T-cell (primary cell): ENCODE measurements at places on chromosomes 5 and 9. TPM values are rescaled to one million over a fixed set of nuclear protein-coding genes. Genes with fewer than 3 reads are reported as not detected.

The NTNG2 gene
- 7.8 TPM for total RNA-seq

GRCh38 chr5:140634103-140634502 lies 1.1 kb upstream of the CD14 start:
- H3K4me3 ChIP-seq: no peak overlapping the region
- no peaks in the 10 kb centered on the region for H3K4me1 ChIP-seq
- no peak overlapping the region for H3K27ac ChIP-seq
- DNase-seq: no peak

GRCh38 chr5:65555287-65555686 lies 7.7 kb downstream of the CENPK start:
- no peak overlapping the region for H3K27ac ChIP-seq
- H3K4me3 ChIP-seq: no peak overlapping the region
- DNase-seq: no peak
- H3K36me3 ChIP-seq: peaks cover 47% of the 10 kb centered on the region

DNA sequence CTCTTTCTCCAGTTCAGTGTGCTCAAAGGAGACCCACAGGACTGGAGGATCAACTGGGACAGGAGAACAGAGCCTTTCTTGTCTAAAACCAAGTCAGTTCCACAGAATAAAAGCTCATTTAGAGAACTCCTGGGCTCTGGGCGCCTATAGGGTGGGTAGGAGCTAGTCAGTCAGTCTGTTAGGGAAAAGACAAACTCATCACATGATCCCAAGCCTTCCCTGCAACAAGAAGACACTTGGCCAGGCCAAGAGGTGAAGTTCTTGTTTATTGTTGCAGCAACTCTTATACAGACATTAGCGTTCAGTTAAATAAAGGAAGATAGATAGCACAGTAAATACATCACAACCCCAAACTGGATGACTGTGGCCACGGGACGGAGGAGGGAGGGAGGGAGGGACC lies 102.3 kb downstream of the ENTREP1 start:
- H3K36me3 ChIP-seq: no peaks in the 10 kb centered on the region
- peaks cover 13% of the 10 kb centered on the region for H3K27me3 ChIP-seq
- H3K27ac ChIP-seq: no peak overlapping the region
- H3K4me3 ChIP-seq: no peak overlapping the region
- no peak for DNase-seq

GRCh38 chr5:22779499-22779898 lies 73.6 kb downstream of the CDH12 start:
- DNase-seq: no peak
- H3K4me1 ChIP-seq: no peaks in the 10 kb centered on the region
- no peak overlapping the region for H3K4me3 ChIP-seq
- H3K36me3 ChIP-seq: no peaks in the 10 kb centered on the region
- H3K27me3 ChIP-seq: no peaks in the 10 kb centered on the region

GRCh38 chr9:136723989-136724388 lies 11.6 kb downstream of the DIPK1B start:
- H3K27me3 ChIP-seq: peaks cover 2% of the 10 kb centered on the region
- peaks cover 32% of the 10 kb centered on the region for H3K36me3 ChIP-seq
- peaks cover 11% of the 10 kb centered on the region for H3K4me1 ChIP-seq
- DNase-seq: no peak
- H3K27ac ChIP-seq: no peak overlapping the region
- H3K4me3 ChIP-seq: no peak overlapping the region

DNA sequence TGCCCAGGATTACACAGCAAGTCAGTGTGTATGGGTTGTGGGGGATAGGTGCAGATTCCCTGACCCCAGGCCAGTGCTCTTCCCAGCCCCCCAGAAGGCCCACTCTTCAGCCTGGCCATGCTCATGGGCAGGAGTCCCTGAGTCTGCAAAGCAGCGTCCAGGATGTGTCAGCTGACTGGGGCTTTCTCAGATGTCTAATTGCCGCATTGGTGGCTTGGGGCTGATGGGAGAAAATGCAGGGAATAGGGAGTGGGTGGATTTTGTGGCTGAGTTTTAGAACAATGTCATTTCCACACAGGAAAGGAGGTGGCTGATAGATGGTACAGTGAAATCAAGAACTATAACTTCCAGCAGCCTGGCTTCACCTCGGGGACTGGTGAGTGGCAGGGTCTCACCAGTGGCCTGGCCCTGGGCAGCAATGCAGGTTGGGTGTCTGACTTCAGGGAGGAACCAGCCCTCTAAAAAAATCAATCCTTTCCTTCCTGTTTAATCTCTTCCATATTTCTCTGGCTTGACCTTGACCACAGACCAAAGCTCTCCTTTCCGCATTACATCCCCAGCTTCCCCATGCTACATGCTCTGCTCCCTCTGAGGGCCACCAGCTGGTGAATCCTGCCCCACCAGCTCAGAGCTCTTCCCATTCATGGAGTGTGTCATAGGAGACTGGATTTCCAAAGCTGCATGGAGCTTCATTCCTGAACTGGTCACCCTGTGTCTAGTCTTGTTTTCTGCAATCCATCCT lies 14.2 kb downstream of the GLIPR2 start:
- no peaks in the 10 kb centered on the region for H3K27me3 ChIP-seq
- H3K36me3 ChIP-seq: no peaks in the 10 kb centered on the region
- DNase-seq: no peak
- peak overlapping the region; percentile 56 for H3K4me3 ChIP-seq

DNA sequence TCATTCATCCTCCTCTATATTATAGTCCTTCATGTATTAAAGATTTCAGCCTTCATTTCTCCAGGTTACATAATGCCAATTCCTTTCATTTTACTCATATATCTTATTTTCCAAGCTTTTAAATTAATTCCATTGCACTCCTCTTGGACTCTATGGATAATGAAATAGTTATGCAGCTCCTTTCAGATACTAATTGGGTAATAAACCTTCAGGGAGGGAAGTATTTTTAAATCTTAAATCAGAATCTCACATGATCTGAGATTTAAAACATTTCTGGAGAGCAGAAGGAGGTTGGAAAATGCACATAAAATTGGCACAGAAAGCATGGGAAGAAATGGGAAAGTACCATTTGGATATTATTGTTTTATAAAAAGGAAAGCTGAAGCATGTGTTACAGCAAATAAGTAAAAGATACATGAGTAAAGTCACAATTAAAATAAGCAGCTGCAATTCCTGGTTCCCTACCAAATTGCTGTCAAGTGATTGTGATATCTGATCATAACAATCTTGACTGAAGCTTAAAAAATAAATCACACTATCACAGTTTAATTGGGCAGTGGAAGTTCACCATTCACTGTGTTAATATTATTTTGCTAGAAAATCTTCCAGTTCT lies 257.9 kb upstream of the NREP start:
- H3K4me1 ChIP-seq: no peaks in the 10 kb centered on the region
- H3K4me3 ChIP-seq: no peak overlapping the region
- no peak for DNase-seq
- H3K27ac ChIP-seq: no peak overlapping the region
- no peaks in the 10 kb centered on the region for H3K36me3 ChIP-seq

GRCh38 chr9:88174324-88174723 lies 36.0 kb upstream of the SPATA31C2 start:
- DNase-seq: no peak
- no peak overlapping the region for H3K4me3 ChIP-seq
- H3K36me3 ChIP-seq: no peaks in the 10 kb centered on the region
- no peaks in the 10 kb centered on the region for H3K27me3 ChIP-seq
